ENCODE measurements at places on chromosomes 12 and 14. TPM values are rescaled to one million over a fixed set of nuclear protein-coding genes. Genes with fewer than 3 reads are reported as not detected.

- H3K27me3 ChIP-seq: no peaks in the 10 kb centered on the region
- no peak overlapping the region for H3K27ac ChIP-seq
- H3K36me3 ChIP-seq: no peaks in the 10 kb centered on the region
- DNase-seq: no peak
- no peak overlapping the region for H3K4me3 ChIP-seq
Measured at GRCh38 chr12:31019976-31020375, 53.7 kb upstream of the DDX11 start.

SYCP3 gene
- total RNA-seq: not detected

- no peak overlapping the region for H3K4me3 ChIP-seq
- H3K27me3 ChIP-seq: peaks cover 58% of the 10 kb centered on the region
- no peaks in the 10 kb centered on the region for H3K36me3 ChIP-seq
- no peak for DNase-seq
- H3K27ac ChIP-seq: no peak overlapping the region
- peaks cover 14% of the 10 kb centered on the region for H3K4me1 ChIP-seq
Measured at GRCh38 chr12:114476159-114476558, 70.2 kb upstream of the TBX5 start.

DNA sequence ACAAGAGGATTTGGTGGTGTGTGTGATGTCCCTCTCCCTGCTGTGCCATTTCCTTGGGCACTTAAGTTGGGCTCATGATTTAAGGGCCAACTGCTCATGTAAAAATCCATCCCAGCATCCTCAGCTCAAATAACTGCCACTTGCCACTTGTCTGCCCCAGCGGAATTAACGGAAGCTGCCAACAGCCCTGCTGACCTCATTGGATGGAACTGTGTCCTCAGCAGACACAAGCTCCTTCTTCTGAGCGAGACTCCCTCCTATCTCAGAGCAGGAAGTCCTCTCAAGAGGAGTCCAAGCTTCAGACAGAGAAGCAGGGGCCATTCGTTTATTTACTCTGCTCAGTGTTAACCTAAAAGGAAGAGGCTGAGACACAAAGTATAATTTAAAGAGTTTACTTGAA lies 29.6 kb upstream of the PRMT8 start:
- H3K4me1 ChIP-seq: peaks cover 6% of the 10 kb centered on the region
- no peaks in the 10 kb centered on the region for H3K36me3 ChIP-seq
- no peak for DNase-seq
- no peak overlapping the region for H3K4me3 ChIP-seq
- H3K27me3 ChIP-seq: peaks cover 23% of the 10 kb centered on the region
- peak overlapping the region; percentile 19 for H3K27ac ChIP-seq

SALL2 gene
- 3.4 TPM for total RNA-seq

DNA sequence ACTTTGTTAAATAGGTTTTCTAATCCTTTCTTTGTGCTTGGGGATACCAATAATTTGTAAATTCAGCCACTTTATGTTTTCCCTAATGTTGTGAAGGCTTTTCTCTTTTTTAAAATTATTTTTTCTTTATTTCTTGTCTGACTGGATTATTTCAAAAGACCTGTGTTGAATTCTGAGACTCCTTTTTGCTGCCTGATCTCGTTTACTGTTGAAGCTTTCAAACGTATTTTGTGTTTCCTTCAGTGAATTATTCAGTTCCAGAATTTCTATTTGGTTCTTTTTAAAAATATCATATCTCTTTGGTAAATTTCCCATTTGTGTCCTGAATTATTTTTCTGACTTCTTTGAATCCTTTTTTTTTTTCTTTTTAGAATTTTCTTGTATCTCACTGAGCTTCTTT lies 241.6 kb downstream of the LRIG3 start:
- H3K36me3 ChIP-seq: no peaks in the 10 kb centered on the region
- no peak for DNase-seq
- no peak overlapping the region for H3K27ac ChIP-seq
- H3K4me3 ChIP-seq: no peak overlapping the region
- H3K27me3 ChIP-seq: no peaks in the 10 kb centered on the region

IL26 gene
- total RNA-seq: not detected

GRCh38 chr14:75113932-75114539 lies 12.8 kb downstream of the NEK9 start:
- H3K27ac ChIP-seq: no peak overlapping the region
- no peak overlapping the region for H3K4me3 ChIP-seq
- no peak for DNase-seq
- H3K4me1 ChIP-seq: no peaks in the 10 kb centered on the region

SLC8A3 gene
- total RNA-seq: 0.05 TPM

DNA sequence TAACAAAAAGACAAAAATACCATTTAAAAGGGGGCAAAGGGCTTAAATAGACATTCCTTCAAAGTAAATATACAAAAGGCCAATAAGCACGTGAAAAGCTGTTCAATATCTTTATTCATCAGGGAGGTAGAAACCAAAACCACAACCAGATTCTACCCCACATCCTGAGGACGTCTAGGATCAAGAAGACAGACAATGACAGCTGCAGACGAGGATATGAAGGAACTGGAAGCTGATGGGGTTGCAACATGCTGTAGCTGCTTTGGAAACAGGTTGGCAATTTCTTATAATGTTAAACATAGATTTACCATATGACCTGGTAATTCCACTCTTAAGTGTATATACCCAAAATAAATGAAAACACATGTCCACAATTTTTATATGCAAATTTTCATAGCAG lies 85.1 kb upstream of the C14orf180 start:
- no peak overlapping the region for H3K4me3 ChIP-seq
- H3K4me1 ChIP-seq: no peaks in the 10 kb centered on the region
- H3K27ac ChIP-seq: no peak overlapping the region
- H3K27me3 ChIP-seq: peaks cover 11% of the 10 kb centered on the region
- DNase-seq: no peak

TMEM63C gene
- 0.63 TPM for total RNA-seq

GRCh38 chr14:105126126-105126980 lies 42.2 kb downstream of the JAG2 start:
- peaks cover 47% of the 10 kb centered on the region for H3K27me3 ChIP-seq
- no peak overlapping the region for H3K4me3 ChIP-seq
- no peak for DNase-seq
- H3K36me3 ChIP-seq: no peaks in the 10 kb centered on the region
- no peaks in the 10 kb centered on the region for H3K4me1 ChIP-seq

LTBR gene
- total RNA-seq: 23.5 TPM

GRCh38 chr14:64387232-64387781 lies 846 bp upstream of the MTHFD1 start:
- no peak for DNase-seq
- peaks cover 13% of the 10 kb centered on the region for H3K36me3 ChIP-seq
- no peaks in the 10 kb centered on the region for H3K27me3 ChIP-seq
- peak overlapping the region; percentile 88 for H3K4me3 ChIP-seq

DNA sequence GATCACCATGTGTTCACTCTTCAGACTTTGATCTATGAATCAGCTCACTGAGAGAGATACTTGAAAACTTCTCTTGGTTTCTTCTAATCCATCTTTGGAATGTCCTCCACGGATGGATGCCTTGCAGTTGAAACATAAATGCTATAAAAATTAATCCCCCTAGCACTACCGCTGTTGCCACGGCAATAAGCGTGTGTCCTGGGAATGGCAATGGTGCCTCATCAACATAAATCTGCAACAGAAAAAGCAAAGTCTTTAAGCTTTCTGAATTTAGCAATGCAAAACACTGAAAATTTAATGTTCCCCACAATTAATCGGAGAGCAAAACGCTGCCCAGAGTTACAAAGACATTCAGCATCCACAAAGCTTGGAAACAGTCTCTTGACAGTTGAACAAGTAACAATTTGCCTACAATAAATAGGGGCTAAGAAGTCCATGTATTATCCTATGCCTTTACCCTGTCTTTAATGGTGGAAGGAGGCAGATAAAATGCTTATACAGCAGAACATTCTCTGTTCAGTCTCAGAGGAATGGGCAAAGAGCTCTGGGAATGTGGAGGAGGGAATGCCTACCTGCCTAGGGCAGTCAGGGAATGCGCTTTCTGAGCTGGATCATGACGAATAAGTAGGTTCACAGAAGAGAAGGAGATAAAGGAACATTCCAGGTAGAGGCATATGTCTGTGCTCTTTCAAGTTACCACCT lies 70.9 kb upstream of the PPP4R3A start:
- H3K36me3 ChIP-seq: no peaks in the 10 kb centered on the region
- DNase-seq: no peak
- no peak overlapping the region for H3K4me3 ChIP-seq
- H3K4me1 ChIP-seq: no peaks in the 10 kb centered on the region

GRCh38 chr12:103930787-103931735 lies 851 bp downstream of the HSP90B1 start:
- peaks cover 46% of the 10 kb centered on the region for H3K36me3 ChIP-seq
- H3K4me3 ChIP-seq: peak overlapping the region; percentile 86
- peak overlapping the region; percentile 93 for H3K27ac ChIP-seq
- H3K27me3 ChIP-seq: no peaks in the 10 kb centered on the region
- peak; percentile 34 for DNase-seq
- peaks cover 78% of the 10 kb centered on the region for H3K4me1 ChIP-seq

TMEM229B gene
- 1.4 TPM for total RNA-seq

GRCh38 chr12:66107451-66107915 lies 23.1 kb downstream of the LLPH start:
- H3K4me3 ChIP-seq: no peak overlapping the region
- H3K27me3 ChIP-seq: peaks cover 6% of the 10 kb centered on the region
- no peaks in the 10 kb centered on the region for H3K36me3 ChIP-seq
- no peak overlapping the region for H3K27ac ChIP-seq
- no peak for DNase-seq
- peaks cover 3% of the 10 kb centered on the region for H3K4me1 ChIP-seq

MDM1 gene
- 7.8 TPM for total RNA-seq

- H3K4me1 ChIP-seq: peaks cover 75% of the 10 kb centered on the region
- peak overlapping the region; percentile 74 for H3K27ac ChIP-seq
- H3K36me3 ChIP-seq: no peaks in the 10 kb centered on the region
- H3K27me3 ChIP-seq: no peaks in the 10 kb centered on the region
- DNase-seq: no peak
Measured at GRCh38 chr14:95507701-95508103, 8.7 kb downstream of the SYNE3 start.

GRCh38 chr14:30656190-30656632 lies 34.1 kb downstream of the SCFD1 start:
- no peak overlapping the region for H3K27ac ChIP-seq
- no peaks in the 10 kb centered on the region for H3K4me1 ChIP-seq

DNA sequence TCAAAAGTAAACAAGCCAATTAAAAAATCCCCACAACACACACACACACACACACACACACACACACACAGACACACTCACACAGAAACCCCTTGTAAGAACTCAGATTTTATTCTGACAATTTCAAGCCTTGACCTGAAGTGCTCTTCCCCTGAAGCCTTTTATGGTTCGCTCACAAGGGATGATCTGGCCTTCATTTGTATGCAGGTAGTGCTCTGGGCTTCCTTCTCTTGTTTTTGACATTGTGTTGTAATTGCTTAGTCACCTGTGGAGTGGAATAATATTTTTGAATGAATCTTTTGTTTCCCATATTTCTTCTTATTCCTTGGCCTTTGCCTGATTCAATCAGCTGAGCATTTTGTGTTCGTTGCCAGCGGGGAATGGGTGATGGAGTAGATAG lies 83.3 kb upstream of the CSRP2 start:
- H3K4me3 ChIP-seq: no peak overlapping the region
- H3K36me3 ChIP-seq: no peaks in the 10 kb centered on the region
- H3K4me1 ChIP-seq: no peaks in the 10 kb centered on the region
- H3K27me3 ChIP-seq: no peaks in the 10 kb centered on the region
- no peak for DNase-seq

DNA sequence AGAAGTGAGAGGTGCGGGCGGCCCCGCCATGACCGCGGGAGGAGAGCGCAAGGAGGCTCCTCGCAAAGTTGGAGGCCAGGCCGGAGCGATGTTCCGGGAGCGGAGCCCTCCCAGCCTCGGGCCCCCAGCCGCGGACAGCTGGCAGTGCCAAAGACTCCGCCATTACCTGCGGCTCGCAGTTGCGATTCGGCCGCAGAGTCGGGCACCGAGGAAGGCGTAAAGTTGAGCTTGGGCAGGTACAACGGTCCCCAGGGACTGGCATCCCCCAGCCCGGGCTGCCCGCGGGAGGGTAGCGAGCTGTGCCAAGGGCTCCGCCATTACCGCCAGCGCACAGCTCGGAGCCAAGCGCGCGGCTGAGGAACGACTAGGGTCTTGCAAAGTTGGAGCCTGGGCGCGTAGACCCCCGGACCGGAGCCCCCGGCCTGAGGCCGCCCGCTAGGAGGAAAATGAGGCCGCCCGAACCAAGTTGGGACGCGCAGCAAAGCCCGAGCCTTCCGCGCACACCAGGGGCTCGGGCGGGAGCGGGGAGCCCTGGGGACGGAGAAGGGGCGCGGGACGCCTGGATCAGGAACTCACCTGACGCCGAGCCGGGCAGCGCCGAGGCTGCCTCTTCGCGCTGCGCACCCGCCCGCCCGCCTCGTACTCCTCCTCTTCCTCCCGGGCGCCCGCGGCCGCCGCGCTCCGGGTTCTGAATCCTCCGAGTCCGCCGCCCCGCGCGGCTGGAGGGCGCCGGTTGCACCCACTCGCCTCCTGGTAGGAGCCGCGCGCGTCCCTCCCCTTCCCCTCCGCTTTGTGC lies 677 bp downstream of the NOS1 start:
- H3K4me3 ChIP-seq: peak overlapping the region; percentile 56
- H3K4me1 ChIP-seq: peaks cover 9% of the 10 kb centered on the region
- no peak for DNase-seq
- H3K27ac ChIP-seq: no peak overlapping the region

DNA sequence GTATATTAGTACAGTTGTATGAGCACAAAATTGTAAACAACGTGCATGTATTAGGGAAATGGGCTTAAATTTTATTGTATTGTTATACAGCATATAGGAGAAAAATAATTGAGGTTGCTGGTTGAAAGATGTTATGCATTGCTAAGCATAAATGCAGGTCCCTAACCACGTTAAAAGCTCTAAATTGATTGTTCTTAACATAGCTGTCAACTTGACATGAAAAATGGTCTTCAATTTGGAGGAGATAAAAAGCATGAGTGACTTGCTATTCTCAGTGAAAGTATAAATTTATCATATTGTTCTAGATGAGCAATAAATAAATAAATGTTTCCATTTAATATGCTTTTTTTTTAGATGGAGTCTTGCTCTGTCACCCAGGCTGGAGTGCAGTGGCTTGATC lies 506.6 kb upstream of the ATXN7L3B start:
- no peaks in the 10 kb centered on the region for H3K27me3 ChIP-seq
- no peaks in the 10 kb centered on the region for H3K4me1 ChIP-seq
- H3K27ac ChIP-seq: no peak overlapping the region
- no peaks in the 10 kb centered on the region for H3K36me3 ChIP-seq

- H3K36me3 ChIP-seq: no peaks in the 10 kb centered on the region
- peak; percentile 55 for DNase-seq
- no peak overlapping the region for H3K4me3 ChIP-seq
- peaks cover 83% of the 10 kb centered on the region for H3K4me1 ChIP-seq
- H3K27me3 ChIP-seq: no peaks in the 10 kb centered on the region
Measured at GRCh38 chr14:54653712-54654469, 87.0 kb downstream of the SAMD4A start.

All from left ventricle myocardium inferior (tissue), 1 donor.